ENCODE measurements at places on chromosomes 11 and 22. TPM values are rescaled to one million over a fixed set of nuclear protein-coding genes. Genes with fewer than 3 reads are reported as not detected.

GRCh38 chr11:31767685-31768084 lies 43.4 kb downstream of the PAX6 start:
- no peak for DNase-seq

DNA sequence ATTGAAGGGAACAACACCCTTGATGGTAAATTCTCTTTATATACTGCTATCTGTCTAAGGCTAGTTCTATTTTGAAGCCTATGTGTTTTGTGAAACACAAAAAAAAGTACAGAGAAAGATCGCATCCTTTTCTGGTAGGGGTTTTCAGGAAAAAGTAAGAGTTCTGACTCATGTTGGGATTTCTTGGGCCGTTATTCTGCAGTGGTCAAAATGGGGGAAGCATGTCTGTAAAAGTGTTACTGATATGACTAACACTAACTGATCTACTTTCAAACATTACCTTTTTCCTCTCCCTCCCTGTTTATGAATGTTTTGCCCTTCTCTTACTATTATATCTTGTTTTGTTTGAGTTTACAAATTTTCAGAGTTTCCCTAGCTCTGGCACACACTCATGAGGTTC lies 53.9 kb downstream of the CTNND1 start:
- no peak for DNase-seq

- DNase-seq, result no peak
Observed at GRCh38 chr11:83152264-83152663, 4.7 kb upstream of the PCF11 start.

DNA sequence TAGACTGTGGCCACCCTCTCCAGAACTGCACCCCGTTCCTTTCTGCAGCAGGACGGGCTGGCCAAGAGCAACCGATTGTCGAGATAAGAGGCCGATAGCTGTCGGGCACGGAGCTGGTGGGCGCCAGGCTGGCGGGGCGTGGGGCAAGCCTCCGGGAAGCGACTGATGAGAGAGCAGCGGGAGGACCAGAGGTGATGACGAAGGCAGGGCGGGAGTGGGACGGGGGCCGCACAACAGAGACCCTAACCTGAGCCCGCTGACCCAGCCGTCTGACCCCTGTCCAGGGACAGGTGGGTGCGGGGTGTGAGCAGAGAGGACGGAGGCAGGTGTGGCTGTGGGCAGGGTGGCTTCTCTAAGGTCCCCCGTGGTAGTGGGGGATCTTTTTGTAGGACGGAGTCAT lies 7.3 kb upstream of the BRSK2 start:
- DNase-seq, result no peak

GRCh38 chr11:116397602-116398084 lies 375.1 kb downstream of the BUD13 start:
- no peak for DNase-seq

- no peak for DNase-seq
Observed at GRCh38 chr11:71206186-71206585, 46.2 kb downstream of the SHANK2 start.

GRCh38 chr22:44975427-44976262 lies 34.2 kb downstream of the PHF21B start:
- peak; percentile 85 for DNase-seq

RAG2 gene
- total RNA-seq, result not detected

NNMT gene
- total RNA-seq, result not detected

ARAP1 gene
- 101 TPM for total RNA-seq

All from activated CD4-positive, alpha-beta T cell treated with anti-CD3 and anti-CD28 coated beads, Interleukin-2, amount 10 ng/mL, durations not matched to agents 7 days and 5 days (primary cell).